ENCODE measurements at places on chromosomes 7 and 10.

- DNase-seq: no peak
Observed at GRCh38 chr10:119337796-119338432, 130.5 kb downstream of the GRK5 start.

- DNase-seq: no peak
Observed at GRCh38 chr10:44424957-44425356, 40.1 kb upstream of the CXCL12 start.

- DNase-seq: no peak
Observed at GRCh38 chr10:133011882-133012281, 69.5 kb upstream of the CFAP46 start.

DNA sequence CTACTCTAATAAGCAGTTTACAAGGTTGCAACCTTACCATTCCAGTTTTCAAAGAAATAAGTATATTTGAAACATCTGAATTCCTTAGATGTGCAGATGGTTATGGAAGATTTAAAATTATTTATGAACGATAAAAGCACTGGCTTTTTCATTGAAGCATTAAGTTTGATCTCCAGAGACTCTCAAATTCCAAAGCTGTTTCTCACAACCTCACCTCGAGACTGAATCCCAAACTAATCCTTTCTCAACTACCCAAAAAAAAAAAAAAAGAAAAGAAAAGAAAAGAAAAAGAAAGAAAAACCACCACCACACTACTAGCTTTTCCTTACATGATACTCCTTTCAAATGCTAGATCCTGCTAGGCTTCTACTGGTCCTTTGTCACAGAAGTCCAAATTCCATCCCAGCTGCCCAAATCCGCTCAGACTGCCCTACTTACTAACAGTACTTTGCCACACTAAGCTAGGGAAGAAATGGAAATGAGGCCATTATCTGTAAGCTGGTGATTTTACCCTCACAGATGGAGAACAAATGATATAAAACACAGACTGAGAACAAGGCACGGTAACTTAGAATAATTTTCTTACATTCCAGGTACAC, 100.6 kb upstream of the CDK1 start:
- no peak for DNase-seq

DNA sequence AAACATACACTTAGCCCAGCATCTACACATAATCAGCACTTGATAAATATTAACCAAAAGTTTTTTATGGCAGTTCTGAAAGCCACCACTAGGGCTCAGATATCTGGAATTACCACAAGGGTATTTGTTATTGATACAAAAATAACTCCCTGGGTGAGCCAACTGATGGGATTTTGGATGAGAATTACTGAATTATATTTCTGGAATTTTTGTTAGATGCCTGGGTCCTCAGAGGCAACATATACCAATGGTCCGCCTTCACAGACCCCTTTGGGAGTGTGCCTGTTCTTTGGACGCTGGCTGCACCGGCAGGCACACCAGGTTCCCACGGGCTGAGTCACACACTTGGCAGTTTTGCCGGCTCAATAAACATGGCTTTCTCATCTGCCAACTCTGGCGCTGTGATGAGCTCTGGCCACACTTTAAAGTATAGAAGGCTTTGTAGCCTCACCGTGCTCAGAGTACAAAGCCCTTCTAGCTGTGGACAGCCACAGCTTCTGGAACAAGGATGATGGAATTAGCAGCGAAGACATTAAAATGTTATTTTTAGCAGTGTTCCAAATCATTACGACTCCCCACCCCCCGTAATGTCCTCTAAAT, 24.5 kb upstream of the EEPD1 start:
- peak; percentile 54 for DNase-seq

- peak; percentile 66 for DNase-seq
Observed at GRCh38 chr7:977326-978048, 2.1 kb upstream of the COX19 start.

DNA sequence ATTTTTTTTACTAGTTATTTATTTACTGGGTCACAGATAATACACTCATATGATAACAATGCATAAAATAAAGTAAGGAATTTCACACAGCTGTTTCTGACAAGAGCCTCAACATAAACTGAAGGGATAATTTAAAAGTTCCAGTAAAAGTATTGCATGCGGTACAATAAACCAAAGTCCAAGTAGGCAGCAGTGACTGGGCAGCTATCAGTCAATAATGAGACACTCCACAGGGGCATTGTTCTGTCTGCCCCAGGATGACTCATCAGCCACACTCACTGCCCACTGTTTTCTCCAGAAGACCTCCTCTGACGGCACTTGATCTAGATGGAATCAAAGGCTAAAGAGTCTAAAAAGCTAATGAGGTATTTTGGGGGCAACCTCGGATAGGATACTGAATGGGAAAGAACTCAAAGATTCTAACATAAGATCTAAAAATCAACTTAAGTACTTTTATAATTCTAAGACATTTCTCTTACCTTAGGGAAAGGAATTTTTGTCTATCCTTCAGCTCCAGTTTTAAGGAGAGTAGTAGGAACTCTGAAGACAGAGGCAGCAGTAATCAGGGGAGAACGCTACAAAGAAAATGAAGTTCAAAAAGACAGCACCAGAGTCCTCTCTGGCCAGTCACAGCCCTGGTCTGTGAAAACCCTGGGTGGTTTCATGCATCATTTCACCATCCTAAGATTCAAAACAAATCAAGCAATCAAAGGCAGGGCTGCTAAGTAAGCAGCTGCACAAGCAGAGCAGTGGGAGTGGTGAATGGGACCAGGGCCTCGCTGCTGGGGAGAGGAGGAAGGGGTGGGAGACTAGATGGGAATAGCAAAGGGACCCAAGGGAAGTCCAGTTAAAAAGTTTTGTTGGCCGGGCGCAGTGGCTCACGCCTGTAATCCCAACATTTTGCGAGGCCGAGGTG, 175.1 kb downstream of the AVL9 start:
- no peak for DNase-seq

GRCh38 chr10:23702977-23703414, 264.1 kb downstream of the OTUD1 start:
- DNase-seq: peak; percentile 40
